ENCODE measurements at places on chromosomes 2 and 18. TPM values are rescaled to one million over a fixed set of nuclear protein-coding genes. Genes with fewer than 3 reads are reported as not detected.

Gene MBOAT2
- 52.0 TPM for total RNA-seq

Gene PLCL1
- total RNA-seq = under 0.01 TPM

Gene ORC2
- total RNA-seq = 20.5 TPM

Gene TSPYL6
- total RNA-seq = not detected

Gene STEAP3
- 74.0 TPM for total RNA-seq

Gene ALKAL2
- total RNA-seq = not detected

Gene MYCN
- total RNA-seq = 2.1 TPM

Gene IDH1
- 246 TPM for total RNA-seq

Gene ROCK1
- total RNA-seq = 46.0 TPM

Gene MOGAT1
- total RNA-seq = not detected

Gene TWIST2
- 66.4 TPM for total RNA-seq

Data from placental pericyte (primary cell).